ENCODE measurements at places on chromosomes 16 and 17.

- DNase-seq: peak; percentile 69
Observed at GRCh38 chr16:70380248-70380918, 33.7 kb downstream of the DDX19A start.

- DNase-seq: peak; percentile 66
Observed at GRCh38 chr17:36533935-36534839, 481 bp downstream of the MYO19 start.

- peak; percentile 24 for DNase-seq
Observed at GRCh38 chr17:37770631-37771518, 26.0 kb upstream of the HNF1B start.

GRCh38 chr16:51236583-51236982 lies 85.5 kb upstream of the SALL1 start:
- no peak for DNase-seq

DNA sequence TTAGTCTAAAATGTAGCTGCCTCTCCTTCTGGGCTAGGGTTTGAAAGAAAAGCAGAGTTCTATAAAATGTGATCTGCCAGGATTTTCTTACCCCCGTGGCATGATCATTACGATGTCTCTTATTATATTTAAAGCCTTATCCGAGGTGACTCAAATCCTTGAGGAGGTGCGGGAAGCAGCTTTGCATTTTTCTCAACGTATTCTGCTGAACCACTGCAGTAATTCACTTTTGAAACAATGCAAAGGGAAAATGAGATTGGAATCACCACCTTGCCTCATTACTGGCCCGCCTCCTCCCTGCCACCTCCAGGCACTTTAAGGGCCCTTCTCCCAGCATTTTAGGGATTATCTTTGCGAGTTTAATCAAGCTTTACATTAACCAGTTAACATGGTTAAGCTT lies 9.7 kb upstream of the NOG start:
- no peak for DNase-seq

- DNase-seq: no peak
Observed at GRCh38 chr16:20812510-20812909, 6.2 kb downstream of the REXO5 start.

GRCh38 chr17:59413014-59413766 lies 81.7 kb downstream of the YPEL2 start:
- no peak for DNase-seq
